ENCODE measurements at places on chromosomes 13 and 19. TPM values are rescaled to one million over a fixed set of nuclear protein-coding genes. Genes with fewer than 3 reads are reported as not detected.

The PNMA8B gene
- total RNA-seq = not detected

GRCh38 chr19:57941593-57941992 is 5.9 kb downstream of the ZNF256 start:
- DNase-seq = no peak

The TPRX2 gene
- total RNA-seq = not detected

GRCh38 chr13:89269737-89270136 is 1598.6 kb downstream of the SLITRK5 start:
- no peak for DNase-seq

- no peak for DNase-seq
Measured at GRCh38 chr13:77298426-77298825, 28.5 kb downstream of the MYCBP2 start.

- DNase-seq = no peak
Measured at GRCh38 chr19:51726049-51726448, 2.3 kb upstream of the HAS1 start.

DNA sequence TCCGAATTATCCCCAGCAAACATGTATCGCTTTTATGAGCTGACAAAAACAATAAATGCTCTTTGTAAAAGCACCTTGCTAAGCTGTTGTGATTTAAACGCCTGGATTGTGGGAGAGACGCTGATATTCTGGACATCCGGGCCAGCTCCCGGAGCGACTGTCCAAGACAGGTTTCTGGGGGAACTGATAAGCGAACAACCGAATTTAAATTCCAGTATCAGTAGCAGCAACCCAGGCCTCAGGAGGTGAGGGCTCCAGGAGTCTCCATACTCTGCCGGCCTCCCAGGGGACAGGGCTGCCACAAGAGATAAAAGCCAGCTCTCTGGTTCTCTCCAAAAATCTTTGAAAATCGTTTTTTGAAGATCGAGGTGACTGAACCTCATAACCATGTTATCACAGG is 50.3 kb upstream of the VSTM2B start:
- DNase-seq = no peak

The BEST2 gene
- total RNA-seq = not detected

- no peak for DNase-seq
Measured at GRCh38 chr19:15663247-15663646, 9.6 kb upstream of the CYP4F12 start.

The NOP53 gene
- total RNA-seq = 67.8 TPM

The CGB8 gene
- total RNA-seq = 1.5 TPM

- no peak for DNase-seq
Measured at GRCh38 chr13:94143624-94144350, 335.7 kb downstream of the DCT start.

DNA sequence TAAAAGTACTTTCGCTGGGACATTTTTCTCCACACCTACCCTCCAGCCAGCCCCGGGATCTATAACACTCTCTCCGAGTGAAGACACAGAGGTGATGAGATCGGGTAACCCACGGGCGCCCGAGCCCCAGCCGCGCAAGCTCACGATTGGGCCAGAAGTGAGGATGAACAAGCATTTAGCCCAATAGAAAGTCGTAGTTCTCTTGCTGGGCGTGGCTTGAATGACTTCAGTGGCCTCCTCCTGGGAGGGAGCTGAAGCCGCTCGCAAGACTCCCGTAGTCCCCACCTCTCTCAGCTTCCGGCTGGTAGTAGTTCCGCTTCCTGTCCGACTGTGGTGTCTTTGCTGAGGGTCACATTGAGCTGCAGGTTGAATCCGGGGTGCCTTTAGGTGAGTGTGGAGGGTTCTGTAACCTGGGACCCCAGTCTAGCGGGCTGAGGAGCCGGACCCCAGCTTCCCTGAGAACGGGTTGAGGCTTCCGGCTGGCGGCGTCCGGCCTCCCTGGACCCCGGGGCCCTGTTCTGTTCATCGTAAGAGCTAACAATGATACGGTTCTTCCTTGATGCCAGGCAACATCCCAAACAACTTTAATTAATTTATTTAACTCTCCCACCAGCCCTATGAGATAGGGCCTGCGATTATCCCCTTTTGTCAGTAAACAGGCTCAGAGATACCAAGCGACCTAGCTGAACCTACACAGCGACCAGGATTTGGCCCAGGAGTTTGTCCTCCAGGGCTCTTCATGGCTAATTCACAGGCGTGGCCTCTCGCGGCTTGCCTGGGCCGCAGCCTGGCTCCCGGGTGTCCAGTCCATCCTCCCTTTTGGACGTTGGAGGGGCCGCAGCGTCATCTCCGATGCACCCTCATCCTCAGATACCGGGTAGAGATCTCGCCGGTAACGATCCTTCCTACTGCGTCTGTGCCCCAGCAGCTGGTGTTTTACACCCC is at the start of gene COX6B1:
Gene COX6B1, plus strand, starts transcription at position 307 of the 945 bp plus-strand sequence. CDS start 2,921 bp downstream, outside the sequence.
- DNase-seq = peak; percentile 100

DNA sequence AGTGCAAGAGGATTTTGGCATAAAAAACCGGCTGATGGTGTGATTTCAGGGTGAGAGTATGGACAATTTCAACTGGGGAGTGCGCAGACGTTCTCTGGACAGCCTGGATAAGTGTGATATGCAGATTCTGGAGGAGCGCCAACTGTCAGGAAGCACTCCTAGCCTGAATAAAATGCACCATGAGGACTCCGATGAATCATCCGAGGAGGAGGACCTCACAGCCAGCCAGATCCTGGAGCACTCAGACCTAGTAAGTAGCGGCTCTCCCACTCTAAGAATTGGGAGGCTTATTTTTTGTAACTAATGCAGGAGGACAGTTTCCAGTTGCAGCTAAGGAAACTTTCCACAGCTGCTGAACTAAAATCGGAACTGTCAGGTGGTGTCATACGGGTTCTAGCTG is 53.6 kb downstream of the ZAR1L start:
- DNase-seq = peak; percentile 21

DNA sequence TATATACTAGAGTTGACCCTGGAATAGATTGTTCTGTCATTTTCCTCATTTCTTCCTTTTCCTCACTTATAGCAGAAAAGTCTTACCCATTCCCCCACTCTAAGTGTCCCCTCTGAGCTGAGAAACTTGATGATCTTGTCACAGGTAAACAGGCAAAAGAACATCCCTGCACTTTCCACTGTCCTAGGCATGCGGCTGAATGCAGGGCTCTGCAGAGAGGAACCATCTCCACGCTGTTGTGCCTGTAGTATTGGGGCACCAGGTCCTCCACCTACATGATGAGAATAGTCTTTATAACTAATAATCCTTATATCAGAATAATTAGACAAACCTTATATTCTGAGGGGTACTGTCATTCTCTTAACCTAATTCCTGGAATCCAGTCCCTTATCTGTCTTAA is 211.3 kb downstream of the RBM26 start:
- no peak for DNase-seq

The TGFB1 gene
- 12.5 TPM for total RNA-seq

DNA sequence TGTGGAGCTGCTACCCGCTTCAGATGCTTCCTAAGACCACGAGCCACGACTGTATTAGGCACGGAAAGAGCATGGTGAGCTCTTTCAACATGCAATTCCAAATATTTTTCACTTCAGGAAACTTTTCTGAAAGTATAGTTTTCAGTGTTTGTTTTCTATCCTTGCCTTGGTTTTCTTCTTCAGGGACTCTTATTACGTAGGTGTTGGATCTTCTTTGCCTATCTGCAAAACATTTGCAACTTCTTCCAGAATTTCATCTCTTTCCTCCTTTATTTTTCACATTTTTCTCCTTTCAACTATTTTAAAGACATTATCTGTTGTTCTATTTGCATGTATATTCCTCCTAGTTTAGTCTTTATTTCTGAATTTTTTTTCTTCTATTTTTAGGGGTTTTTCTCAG is 148.9 kb upstream of the LSM14A start:
- no peak for DNase-seq

GRCh38 chr13:19910336-19911072 is 47.1 kb upstream of the ZMYM5 start:
- DNase-seq = no peak

DNA sequence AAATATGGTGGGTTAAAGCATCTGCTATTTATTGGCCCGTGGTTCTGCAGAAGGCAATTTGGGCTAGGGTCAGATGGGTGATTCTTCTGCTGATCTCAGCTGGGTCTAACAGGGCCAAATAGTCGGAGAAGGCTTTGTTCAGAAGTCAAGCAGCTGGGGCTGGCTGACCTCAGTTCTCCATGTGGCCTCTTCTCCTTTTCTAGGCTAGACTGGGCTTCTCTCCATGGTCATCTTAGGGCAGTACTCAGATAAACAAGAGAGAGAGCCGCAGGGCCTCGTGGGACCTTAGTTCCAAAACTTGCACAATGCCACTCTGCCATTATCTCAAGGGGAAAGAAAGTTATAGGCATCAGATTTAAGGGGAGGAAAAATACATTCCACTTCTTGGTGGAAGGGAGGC is 89.6 kb downstream of the NALCN start:
- no peak for DNase-seq

- DNase-seq = no peak
Measured at GRCh38 chr19:16366433-16367260, 42.0 kb downstream of the KLF2 start.

- peak; percentile 79 for DNase-seq
Measured at GRCh38 chr19:55209693-55210472, 582 bp upstream of the PTPRH start.

DNA sequence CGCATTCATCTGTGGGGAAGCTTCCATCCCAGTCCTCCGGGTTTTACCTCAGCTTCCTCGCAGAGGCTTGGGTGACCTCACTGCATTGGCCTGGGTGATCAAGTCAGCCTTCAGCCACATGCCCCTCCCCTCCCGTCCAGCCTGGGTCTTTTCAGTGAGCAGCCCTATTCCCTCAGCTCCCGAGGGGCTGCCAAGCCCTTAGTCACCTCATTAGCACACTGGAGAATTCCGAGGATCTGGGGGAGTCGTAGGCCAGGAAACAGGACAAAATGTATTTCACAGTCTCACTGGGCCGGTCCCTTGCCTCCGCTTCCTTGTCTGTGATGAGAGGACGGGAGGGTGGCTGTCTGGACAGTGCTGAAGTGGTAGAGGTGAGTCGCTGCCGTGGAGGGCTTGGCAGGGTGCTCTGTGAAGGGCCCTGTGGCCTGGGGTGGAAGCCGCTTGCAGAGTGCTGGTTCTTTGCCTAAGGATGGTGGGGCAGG is 19.9 kb downstream of the KDM4B start:
- no peak for DNase-seq

DNA sequence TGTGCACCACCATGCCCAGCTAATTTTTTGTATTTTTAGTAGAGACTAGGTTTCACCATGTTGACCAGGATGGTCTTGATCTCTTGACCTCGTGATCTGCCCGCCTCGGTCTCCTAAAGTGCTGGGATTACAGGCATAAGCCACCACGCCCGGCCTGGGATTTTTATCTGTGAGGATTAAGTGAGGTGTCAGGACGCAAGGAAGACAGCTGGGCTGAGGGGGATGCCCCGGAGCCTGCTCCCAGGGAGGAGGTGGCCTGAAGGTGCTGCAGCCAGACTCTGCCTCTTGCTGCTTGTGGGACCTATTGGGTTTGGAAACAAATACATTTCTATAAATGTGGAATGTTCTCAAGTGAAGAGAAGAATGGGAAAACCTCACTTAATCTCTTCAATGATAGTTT is 131.6 kb downstream of the OLFM4 start:
- no peak for DNase-seq

The POU2F2 gene
- total RNA-seq = 0.02 TPM

GRCh38 chr19:17648097-17648660 is 40.0 kb downstream of the UNC13A start:
- DNase-seq = no peak

DNA sequence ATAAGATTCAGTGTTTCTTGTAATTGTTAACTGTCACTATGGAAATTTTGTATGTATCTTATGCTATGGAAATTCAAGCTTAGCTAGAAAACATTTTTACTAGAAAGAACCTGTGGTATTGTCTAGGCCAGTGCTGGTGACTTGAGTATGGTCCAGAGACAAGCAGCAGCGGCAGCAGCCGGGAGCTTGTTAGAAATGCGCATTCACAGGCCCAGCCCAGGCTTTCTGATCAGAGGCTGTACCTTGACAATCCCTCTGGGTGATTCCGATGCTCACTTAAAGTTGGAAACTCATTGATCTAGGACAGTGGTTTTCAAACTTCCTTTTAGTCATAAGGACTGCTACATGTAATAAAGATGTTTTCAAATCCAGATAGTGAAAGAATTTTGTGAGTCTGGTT is 287.4 kb downstream of the SHISA2 start:
- no peak for DNase-seq

- DNase-seq = no peak
Measured at GRCh38 chr13:111548301-111548700, 227.9 kb downstream of the TEX29 start.

The FLT1 gene
- total RNA-seq = 0.25 TPM

DNA sequence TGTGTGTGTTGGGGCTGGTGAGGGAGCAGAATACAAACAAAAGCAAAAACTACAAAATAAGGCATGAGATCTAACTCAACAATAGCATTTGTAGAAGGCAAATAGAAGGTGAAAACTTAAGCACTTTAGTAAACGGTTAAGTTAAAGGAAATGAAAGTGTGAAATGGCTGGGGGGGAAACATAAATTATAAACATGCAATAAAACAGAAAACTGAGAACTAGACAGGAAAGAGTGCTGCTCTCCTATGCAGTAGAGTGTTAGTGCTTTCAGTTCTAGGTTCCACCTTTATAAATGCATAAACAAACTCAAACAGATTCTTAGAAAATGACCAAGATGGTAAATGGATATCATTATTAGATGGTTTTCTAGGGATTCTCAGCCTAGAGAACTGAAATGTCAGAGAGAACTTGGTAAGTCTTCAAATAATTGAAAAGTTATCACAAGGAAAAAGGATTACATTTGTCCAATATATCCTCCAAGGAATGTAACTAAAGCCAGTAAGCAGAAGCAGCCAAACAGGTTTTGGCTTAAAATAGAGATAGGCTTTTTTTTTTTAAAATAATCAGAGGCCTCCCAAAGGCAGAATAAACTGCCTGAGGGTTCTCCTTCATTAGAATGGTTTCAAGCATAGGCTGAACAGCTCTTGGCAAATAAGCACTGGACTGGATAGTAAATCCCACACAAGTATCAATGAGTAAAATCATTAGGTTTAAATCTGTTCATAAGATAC is 23.3 kb downstream of the RBM26 start:
- DNase-seq = no peak

- DNase-seq = no peak
Measured at GRCh38 chr19:39531834-39532232, 819 bp downstream of the EID2B start.

GRCh38 chr13:100356426-100356825 is 232.2 kb downstream of the GGACT start:
- no peak for DNase-seq

The TJP3 gene
- total RNA-seq = 1.5 TPM

The CCDC122 gene
- total RNA-seq = 0.39 TPM

GRCh38 chr19:35257113-35257461 is 8.3 kb downstream of the LSR start:
- DNase-seq = peak; percentile 14

GRCh38 chr19:55362174-55362989 is 678 bp downstream of the GARIN5B start:
- DNase-seq = no peak

DNA sequence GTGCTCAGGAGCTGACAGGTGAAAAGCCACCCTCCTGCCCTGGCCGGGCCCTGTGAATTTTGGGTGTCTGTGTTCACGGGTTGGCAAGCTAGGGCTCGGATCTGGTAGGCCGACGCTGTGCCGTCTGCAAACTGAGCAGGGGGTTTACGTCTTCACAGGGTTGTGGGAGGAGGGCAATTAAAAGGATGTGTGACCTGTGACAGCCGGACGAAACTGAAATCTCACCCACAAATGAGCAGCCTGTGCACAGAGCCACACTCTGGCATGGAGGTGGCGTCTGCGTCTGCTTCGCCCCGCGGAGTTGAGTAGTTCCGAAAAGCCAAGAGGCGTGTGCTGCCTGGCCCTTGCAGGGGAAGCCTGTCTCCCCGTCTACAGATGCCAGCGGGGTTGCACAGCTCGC is 117.3 kb downstream of the KDM4B start:
- no peak for DNase-seq

Data from H4 (cell line).